ENCODE measurements at places on chromosomes 7 and 10.
A peak's percentile ranks its signal among the peaks of the same experiment; 100 is the strongest.

- peak; percentile 98 for DNase-seq
Measured at GRCh38 chr7:80942261-80943041, 23.6 kb upstream of the SEMA3C start.

- DNase-seq, result peak; percentile 72
Measured at GRCh38 chr10:61752111-61753011, 89.6 kb downstream of the CABCOCO1 start.

- no peak for DNase-seq
Measured at GRCh38 chr10:67770537-67770936, 67.5 kb downstream of the DNAJC12 start.

DNA sequence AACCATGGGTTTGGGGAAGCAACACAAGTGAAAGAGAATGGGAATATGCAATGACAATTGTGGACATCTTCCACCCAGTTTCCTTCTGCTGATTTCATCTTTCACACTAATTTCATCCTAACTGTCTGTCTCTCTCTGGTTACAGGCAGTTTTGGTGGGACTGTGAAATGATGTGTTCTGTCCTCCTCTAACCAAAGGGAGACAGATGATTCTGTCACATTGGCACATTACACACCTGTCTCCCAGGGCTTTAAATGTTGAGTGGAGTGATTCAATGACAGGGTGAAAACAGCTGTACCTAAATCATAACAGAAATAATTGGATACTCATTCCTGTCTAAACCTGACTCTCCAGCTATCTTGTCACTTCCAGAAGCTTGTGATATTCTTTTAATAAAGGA is 60.0 kb downstream of the DGKB start:
- DNase-seq, result no peak

DNA sequence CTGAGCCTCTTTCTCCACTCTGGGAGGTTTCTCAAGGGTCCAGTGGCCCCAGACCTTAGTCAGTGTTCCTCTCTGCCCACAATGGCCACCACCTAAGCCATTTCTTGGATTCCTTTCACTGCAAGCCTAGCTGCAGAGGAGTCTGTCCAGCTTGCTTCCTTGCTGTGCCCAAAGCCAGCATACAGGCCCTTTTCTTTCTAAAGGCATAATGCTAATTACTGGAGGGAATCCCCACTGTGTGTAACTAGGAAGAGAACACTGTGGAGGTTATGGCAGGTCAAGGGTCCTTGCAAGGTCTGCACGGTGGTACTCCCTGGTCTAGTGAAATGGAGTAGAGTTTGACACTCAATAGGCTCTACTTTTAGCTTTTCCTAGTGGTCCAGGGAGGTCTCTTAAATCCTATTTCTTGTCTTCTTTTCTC is 70.4 kb upstream of the CC2D2B start:
- no peak for DNase-seq

GRCh38 chr7:1508277-1508758 is 4.1 kb upstream of the INTS1 start:
- no peak for DNase-seq

Measured in EL (cell line).